Skeletal muscle cell (primary cell): ENCODE measurements at places on chromosomes 11 and 22.

DNA sequence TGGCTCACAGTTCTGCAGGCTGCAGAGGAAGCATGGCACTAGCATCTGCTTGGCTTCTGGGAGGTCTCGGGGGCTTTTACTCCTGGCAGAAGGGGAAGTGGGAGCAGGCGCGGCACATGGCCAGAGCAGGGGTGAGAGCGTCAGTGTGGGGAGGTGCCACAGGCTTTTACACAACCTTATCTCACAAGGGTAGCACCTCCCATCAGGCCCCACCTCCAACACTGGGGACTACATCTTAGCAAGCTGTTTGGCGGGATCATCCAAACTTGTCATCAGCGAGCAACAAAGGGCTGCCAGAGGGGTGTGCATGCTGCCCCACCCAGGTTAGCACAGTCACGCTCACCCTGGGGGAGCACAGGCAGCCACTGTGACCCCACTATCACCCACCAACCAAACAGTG is 18.9 kb upstream of the YPEL1 start:
- no peak for DNase-seq

DNA sequence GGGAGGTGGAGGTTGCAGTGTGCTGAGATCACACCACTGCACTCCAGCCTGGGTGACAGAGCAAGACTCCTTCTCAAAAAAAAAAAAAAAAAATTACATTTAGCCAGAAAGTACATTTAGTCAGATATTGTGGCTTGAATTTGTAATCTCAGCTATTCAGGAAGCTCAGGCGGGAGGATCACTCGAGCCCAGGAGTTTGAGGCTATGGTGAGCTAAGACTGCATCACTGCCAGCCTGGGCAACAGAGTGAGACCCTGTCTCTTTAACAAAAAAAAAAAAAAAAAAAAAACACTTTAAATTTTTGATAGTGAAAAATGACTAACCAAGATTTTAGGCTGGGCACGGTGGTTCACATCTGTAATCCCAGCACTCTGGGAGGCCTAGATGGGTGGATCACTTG is 27.3 kb downstream of the MRTFA start:
- DNase-seq = no peak

DNA sequence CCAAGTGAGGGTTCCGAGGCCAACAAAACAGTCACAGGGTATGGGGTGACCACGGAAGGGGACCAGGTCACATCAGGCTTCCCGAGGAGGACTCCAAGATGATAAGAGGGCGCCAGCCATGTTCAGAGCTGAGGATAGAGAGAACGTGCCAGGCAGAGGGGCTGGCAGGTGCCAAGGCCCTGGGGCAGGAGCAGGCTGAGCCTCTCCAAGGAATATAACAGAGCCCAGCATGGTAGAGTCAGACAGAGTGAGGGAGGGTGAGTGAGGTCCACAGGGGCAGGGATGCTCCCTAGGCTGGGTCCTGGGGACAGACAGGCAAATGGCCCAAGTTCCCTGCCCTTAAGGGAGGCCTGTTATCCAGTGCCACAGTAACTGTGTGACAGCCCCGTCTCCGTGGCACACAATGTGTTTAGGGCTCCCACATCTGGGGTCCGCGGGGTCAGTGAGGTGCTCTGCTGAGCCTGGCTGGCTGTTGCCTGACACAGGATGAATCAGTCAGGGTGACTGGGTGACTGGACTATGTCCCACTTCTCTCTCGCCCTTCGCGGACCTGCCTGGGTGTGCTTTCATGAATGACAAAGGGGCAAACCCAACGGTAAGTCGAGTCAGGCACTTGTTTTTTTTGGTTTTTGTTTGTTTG is 105.3 kb downstream of the MPPED1 start:
- DNase-seq = no peak

- DNase-seq = no peak
These were observed 696 bp downstream of the MRGPRF start for GRCh38 chr11:69012092-69013008.

DNA sequence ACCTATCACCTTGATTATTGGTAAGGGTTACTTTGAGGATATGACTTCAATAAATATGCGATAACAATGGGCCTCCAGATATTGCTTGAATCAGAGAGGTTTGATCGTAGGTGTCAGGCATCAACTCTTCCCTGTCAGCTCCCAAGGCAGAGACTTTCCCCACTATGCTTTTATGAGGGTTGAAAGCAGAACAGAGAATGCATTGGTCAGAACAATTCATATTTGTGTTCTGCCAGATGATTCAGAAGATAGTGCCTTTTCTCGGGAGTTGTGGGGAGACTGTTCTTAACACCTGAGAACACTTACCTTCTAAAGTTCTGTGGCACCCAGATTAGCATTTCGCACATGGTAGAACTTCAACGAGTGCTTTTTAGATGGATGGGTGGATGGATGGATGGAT is 386.3 kb upstream of the CADM1 start:
- no peak for DNase-seq

GRCh38 chr22:30114361-30114760 is 34.1 kb downstream of the HORMAD2 start:
- no peak for DNase-seq

DNA sequence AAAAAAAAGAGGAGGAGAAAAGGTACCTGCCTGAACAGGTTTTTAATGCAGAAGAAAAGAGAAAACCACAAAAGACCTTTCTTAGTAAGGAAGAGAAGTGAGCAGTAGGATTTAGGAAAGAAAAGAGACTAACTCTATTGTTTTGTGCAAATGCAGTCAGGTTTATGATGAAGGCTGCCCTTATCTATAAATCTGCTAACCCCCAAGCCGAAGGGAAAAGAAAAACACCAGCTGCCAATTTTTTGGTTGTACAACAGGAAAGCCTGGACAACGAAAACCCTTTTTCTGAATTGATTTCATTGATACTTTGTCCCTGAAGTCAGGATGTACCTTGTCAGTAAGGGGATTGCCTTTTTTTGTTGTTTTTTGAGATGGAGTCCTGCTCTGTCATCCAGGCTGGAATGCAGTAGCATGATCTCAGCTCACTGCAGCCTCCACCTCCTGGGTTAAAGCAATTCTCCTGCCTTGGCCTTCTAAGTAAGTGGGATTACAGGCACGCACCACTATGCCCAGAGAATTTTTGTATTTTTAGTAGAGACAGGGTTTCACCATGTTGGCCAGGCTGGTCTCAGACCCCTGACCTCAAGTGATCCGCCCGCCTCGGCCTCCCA is 21.2 kb downstream of the POLD4 start:
- DNase-seq = no peak

- DNase-seq = no peak
These were observed 146.5 kb downstream of the GRIK4 start for GRCh38 chr11:120658071-120658423.

DNA sequence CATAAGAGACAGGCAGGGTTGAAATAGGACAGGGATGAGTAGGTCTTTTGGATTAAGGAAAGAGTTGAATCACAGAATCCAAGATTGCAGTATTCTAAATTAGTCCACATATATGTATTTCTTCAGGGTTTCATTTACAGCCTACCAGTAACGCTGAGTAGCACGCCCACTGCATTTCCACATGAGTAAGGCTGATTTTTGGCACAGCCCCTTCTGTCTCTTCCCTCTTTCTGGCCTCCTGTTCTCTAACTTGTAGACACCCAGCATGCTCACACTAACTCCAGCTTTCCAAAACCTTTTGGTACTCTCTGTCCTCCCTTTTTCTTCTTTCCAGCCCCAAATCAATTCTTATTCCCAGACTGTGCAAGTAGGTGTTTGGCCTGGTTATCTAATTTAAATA is 3.7 kb upstream of the SIK2 start:
- DNase-seq = peak; percentile 77

DNA sequence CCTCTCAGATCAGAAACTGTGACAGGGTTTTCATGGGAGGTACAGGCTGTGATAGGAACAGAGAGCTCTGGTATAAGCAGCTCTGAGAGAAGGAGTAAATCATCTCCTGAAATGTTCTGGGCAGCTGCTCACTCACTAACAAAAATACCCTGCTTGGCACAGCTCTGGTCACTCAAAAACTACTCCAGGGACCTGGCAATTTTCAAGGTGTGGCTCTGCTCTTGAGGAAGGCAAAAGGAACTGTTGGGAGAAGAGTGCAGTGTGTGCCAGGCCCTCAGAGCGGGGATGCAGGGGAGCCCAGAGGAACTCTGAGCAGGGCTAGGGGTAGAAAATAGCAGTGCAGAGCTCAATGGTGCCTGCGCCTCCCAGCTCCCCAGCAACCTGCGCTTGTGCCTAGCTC is 180.5 kb upstream of the ZBED5 start:
- no peak for DNase-seq

- no peak for DNase-seq
These were observed 38.5 kb downstream of the CARD18 start for GRCh38 chr11:105100981-105101630.

GRCh38 chr11:104404231-104405175 is 240.6 kb upstream of the PDGFD start:
- DNase-seq = no peak

- no peak for DNase-seq
These were observed 330.7 kb downstream of the TTC28 start for GRCh38 chr22:28348613-28349609.

GRCh38 chr11:118213201-118213600 is 11.6 kb downstream of the JAML start:
- no peak for DNase-seq

DNA sequence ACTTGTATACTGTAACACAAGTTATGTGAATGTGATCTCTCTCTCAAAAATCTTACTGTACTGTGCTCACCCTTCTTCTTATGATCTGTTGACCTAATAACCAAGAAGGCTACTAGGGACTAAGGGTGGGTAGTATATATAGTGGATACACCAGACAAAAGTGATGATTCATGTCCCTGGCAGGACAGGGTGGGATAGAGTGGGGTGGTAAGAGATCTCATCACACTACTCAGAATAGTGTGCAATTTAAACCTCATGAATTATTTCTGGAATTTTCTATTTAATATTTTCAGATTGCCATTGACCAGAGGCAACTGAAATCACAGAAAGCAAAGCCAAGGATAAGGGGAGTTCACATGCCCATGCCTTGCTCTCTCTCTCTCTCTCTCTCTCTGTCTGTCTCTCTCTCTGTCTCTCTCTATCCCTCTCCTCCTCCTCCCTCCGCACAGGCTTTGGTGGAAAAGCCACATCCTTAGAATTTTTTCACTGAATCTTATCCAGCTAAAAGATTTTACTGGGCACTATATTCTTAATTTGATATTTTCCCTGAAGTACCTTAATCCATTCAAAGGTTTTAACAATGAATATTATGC is 12.0 kb upstream of the STK33 start:
- no peak for DNase-seq

DNA sequence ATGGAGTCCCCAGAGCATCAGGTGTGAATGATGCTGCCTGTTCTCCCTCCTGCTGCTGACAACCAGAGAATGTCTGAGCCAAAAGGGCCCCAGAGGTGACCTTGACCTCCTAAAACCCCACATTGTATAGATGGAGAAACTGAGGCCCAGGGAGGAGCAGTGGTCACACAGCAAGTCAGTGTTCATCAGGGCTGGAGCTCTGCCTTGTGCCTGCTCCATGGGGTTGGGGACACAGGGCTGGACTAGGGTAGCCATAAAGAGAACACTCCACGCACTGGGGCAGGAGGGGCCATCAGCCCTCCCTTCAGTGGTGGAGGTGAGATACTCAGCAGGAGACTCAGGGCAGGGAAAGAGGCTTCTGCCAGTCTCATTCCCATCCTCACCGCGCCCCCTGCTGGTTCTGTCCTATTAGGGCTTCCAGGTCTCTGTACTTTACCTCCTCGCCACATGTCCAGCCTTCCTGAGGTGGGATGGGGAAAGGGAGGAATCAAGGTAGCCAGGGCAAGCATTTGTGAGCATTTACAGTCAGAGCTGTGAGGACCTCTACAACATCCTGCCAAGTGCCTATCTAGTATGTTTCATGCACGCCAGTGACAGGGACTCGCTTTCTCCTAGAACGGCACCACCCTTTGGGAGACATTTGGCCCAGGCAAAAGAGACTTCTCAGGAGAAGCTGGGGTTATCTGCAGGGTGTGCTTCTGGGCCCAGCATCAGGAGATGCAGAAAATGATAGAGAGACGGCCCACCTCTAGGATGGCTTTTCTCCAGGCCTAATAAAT is 43.2 kb downstream of the NEU3 start:
- DNase-seq = peak; percentile 20

- no peak for DNase-seq
These were observed 226.1 kb upstream of the FAT3 start for GRCh38 chr11:91998481-91998880.

DNA sequence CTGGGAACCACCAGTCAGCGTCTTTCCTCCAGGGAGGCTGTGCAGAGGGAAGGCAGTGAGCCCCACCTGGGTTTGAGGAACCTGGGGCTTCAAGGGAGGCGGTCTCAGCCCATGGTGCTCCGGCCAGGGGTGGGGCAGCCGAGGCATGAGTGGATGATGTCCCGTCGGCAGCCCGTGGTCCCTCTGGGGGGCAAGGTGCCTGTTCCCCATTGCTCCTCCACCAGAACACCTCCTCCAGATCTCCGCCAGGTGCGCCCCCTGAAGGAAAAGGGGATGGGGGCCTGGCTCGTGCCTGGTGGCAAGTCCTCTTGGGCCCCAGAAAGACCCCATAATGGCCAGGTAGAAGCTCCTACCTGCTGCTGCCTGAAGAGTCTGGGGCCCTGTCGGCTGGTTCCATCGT is 94.1 kb downstream of the KCNQ1 start:
- DNase-seq = no peak

GRCh38 chr11:104130161-104130560 is 33.8 kb downstream of the PDGFD start:
- no peak for DNase-seq

DNA sequence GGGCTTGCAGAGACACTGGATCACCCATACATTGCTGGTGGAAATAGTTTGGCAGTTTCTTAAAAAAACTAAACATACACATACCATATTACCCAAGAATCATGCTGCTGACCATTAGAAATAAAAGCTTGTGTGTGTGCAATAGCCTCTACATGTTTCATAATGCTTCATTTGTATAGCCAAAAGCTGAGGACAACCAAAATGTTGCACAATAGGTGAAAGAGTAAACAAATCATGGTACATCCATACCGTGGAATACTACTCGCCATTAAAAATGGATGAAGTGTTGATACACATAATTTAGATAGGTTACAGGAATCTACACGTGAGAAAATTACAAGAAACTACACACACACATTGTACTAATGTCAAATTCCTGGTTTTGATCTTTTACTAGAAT is 6.5 kb downstream of the KBTBD3 start:
- no peak for DNase-seq

DNA sequence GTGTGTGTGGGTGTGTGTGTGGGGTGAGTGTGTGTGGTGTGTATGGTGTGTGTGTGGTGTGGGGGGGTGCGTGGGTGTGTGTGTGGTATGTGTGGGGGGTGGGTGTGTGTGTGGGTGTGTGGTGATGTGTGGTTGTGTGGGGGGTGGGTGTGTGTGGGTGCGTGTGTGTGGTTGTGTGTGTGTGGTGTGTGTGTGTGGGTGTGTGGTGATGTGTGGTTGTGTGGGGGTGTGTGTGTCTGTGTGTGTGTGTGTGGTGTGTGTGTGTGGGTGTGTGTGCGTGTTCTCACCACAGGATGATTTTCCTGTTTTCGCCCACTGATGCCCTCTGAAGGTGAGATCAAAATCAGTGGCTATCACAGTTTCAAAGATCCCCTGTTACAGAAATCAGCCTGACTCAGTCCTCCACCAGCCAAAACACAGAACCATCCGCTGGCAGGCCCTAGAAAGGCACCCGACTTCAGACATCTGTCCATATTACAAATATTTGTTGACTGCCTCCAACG is 24.7 kb downstream of the CPT1A start:
- DNase-seq = no peak
